GM13976 (cell line): ENCODE measurements at places on chromosomes 12 and 14.

DNA sequence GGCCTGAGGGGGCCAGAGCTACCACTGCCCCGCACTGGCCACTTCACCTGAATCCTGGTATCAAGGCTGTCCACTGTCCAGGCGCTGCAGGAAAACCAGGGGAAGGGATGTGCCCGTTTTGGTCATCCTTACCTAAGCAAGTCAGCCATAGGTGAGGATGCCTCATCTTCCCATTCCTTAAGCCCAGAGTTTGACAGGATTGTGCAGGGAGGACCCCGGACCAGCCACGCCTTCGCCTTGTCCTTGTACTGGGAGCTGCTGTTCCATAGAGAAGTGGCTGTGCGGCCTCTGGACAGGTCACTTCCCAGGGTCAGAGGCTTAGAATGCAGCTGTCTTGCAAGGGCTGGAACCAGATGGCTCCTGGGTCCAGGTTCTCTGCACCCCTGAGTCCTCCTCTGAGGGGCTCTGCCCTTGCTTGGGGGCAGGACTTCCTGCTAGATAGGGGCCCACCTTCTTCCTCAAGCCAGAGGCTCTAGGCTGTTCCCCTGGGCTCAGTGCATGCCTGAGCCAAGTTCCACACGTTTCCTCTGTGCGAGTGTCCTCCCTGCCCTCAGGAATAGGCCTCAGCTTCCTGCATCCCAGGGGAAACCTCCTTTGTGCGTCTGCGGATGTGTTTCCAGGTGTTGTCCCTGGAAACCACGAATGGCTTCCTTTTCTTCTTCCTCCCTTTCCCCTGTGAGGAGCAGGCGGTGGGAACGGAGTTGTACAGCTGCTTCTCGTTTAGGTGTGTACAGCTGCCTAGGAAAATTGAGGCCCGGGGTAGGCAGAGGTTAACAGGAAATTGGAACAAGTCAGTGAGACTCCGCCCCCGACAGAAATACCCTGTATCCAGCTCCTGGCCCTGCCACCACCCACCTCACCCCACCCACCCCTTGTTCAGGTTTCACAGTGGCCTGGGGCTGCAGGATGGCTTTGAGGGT, 54.3 kb upstream of the RIN3 start:
- DNase-seq = no peak

DNA sequence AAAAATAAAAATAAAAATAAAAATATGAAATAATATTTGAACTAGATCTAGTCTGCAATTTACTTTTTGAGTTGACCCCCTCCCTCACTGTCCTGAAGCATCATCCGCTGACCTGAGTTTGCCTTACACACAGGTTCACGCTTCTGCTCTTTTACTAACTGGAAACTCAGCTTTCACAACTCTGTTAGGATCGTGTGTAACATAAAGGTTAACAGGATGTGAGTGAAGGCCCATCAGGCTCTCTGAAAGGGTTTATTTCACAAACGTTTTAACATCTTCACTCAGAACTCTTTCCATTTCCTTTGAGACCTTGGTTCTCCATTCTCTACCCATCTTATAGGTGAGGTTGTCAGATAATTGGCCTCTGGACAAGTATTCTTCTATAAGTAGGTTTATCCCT, 191.4 kb downstream of the FOXN3 start:
- DNase-seq = no peak

DNA sequence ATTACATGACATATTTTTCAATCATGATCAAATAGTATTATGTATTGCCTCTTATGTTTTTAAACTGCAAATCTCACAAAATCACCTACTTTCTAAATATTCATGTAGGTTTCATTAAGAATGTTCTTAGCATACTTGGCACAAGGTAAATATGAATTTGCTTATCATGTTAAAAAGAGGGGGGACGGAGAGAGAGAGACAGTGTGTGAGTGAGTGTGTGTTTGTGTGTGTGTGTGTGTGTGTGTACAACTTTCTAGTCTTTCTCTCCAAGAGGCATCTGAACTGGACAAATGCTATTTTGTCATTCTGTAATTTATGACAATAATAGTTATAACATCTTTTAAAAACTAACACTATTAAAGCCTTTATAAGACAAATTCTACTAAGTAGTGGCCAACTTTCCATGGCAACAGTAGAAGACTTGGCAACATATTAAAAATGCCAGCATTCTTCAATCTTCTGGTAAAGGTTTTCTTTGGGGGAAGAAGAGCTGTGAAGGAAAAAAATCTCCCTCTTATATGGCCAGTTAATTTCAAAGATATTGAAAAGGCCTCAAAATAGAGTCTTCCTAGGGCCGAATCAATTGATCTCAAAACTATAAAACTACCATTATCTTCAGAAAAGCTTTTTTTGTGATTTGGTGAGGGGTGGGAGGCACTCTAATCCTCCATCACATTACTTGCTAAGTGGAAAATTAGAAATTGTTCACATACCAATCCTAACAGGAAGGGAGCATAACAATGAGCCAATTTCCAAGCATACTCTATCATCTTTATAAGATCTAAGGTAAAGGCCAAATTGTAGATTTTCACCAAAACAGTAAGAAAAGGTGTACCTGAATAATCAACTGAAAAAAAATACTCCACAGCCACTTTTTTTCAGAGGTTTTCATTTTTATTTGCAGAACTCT, 28.2 kb downstream of the CDK17 start:
- DNase-seq = no peak

- no peak for DNase-seq
These were observed 65.4 kb downstream of the ACSM4 start for GRCh38 chr12:7369274-7369729.

DNA sequence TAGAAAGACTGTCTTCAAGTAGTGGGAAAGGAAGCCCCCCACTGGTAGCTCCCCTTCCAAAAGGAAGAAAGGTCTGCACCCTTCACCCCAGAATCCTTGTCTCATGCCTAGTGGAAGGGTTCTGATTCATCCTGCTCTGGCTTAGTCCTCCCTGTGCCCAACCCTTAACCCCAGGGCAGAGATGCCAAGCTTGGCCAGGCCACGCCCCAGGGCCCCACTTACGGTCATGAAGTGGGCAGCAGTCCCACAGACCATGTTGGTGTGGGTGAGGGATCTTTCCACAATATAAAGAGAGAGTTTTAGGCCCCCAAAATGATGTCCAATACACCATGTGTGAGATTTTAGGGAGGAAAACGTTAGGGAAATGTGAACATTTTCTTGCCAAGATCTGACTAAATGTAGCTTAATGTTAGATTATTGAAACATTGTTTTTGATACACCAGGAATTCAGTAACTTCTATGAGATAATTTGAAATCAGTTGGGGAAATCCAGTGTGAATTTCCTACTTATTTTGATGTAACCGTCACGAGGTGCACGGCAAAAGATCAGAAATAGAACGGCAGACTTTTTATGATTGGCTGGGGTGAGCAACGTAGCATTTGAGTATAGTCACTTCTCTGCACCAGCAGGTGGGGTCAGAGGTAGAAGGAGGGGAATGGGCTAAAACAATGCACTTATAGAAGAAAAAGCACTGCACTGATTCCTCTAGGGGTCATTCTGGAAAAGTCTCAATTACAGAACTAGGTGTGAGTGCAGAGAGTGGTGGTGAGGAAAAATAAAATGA, 8.2 kb upstream of the SSPN start:
- DNase-seq = no peak

GRCh38 chr14:87971010-87971409, 22.0 kb downstream of the GALC start:
- peak; percentile 32 for DNase-seq

DNA sequence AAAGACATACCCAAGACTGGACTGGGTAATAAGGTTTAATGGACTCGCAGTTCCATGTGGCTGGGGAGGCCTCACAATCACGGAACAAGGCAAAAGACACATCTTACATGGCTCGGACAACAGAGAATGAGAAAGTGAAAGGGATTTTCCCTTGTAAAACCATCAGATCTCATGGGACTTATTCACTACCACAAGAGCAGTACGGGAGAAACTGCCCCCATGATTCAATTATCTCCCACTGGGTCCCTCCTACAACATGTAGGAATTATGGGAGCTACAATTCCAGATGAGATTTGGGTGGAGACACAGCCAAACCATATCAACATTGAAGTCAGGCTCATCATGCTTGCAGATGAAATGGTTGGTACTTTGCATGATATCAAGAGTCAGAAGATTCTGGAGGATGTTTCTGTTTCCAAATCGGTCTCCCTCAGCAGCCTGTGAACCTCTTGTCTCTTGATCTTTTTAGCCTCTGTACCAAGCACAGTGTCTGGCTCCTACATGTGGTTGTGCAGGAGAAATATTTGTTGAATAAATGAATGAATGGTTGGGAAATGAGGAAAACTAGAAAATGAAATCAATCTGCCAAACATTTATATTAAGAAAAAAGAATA, 98.6 kb downstream of the VRK1 start:
- DNase-seq = peak; percentile 41

GRCh38 chr12:851913-852312, 97.6 kb downstream of the RAD52 start:
- DNase-seq = no peak

DNA sequence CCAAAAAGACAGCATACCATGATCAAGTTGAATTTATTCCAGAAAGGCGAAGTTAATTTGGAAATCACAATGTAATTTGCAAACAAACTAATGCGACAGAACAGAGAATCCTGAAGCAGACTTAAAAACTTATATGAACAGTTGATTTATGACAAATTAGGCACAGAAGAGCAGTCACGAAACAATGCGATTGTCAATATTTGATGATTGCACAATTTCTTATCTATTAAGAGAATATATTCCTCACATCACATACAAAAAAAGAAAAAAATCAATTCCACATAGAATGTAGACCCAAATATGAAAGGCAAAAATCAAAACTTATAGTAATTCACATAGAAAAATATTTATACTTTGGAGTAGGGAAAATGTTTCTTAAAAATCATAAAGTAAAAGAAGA, 28.9 kb downstream of the COX16 start:
- DNase-seq = no peak

- DNase-seq = no peak
These were observed 101.7 kb downstream of the DPF3 start for GRCh38 chr14:72792051-72792788.

- DNase-seq = no peak
These were observed 40.7 kb upstream of the RIN3 start for GRCh38 chr14:92472860-92473259.

- DNase-seq = no peak
These were observed 122.0 kb downstream of the PTCSC3 start for GRCh38 chr14:36054353-36055051.

GRCh38 chr14:105026033-105026785, 5.3 kb upstream of the CDCA4 start:
- DNase-seq = peak; percentile 68

DNA sequence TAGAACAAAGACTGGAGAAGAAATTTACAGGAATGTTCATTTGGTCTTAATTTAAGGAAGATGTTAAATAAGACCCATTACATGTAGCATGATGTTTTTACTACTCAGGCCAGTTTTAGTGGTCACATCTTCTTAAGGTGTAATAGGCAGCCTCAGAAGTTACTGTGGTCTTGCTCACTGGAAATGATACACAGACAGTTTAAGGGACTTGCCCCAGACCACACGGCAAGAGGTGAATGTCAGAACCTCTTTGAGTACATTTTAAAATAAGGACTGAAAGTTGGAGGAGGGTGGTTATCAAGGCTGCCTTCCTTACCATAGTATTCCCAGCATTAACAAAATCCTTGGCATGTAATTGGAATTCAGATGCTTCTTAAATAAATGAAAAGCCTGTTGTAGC, 37.9 kb downstream of the LRRK2 start:
- peak; percentile 21 for DNase-seq

DNA sequence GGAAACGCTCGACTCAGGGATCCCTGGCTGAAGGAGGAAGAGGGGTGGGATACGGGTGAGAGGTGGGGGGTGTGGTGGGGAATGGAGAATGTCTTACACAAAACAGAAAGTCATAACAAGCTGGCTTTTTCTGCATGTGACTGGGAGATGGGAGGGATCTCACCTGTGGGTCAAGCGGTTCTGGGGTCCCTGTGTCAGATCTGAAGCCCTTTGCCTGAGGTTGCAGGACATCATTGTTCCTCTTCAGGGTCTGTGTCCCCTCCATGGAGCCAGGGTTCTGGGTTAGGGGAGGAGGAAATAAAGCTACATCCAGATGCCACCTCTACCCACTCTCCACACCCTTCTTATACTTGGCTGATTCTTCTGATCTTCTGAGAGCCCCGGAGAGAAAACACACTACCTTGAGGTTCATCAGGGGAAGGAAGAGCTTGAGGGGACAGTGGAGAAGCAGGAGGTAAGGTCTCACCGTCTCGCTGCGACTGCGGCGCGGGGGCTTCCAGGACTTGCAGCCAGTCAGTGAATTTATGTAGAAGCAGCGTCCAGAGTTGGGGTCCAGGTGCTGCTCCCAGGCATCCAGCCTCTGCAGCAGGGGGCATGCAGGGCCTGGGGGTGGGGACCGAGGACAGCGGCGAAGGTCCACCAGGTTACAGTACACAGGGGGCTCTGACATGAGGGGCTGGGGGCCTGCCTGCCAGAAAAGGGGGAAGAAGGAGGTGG, 2.5 kb downstream of the ARHGAP9 start:
- no peak for DNase-seq

- DNase-seq = no peak
These were observed 8.4 kb downstream of the FBXO33 start for GRCh38 chr14:39423793-39424192.

DNA sequence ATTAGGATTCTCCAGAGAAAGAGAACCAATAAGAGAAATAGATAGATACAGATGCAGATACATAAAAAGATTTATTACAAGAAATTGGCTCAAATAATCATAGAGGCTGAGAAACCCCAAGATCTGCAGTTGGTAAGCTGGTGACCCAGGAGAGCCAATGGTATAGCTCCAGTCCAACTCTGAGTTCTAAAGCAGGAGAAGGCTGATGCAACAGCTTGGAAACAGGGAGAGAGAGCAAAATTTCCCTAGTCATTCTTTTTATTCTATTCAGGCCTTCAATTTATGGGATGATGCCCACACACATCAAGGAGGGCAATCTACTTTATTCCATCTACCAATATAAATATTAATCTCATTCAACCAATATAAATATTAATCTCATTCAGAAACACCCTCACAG, 218.2 kb downstream of the PRKD1 start:
- DNase-seq = no peak

GRCh38 chr14:86885280-86885679, 1107.7 kb downstream of the GALC start:
- no peak for DNase-seq

- no peak for DNase-seq
These were observed 1.4 kb downstream of the EPS8 start for GRCh38 chr12:15787778-15788177.

DNA sequence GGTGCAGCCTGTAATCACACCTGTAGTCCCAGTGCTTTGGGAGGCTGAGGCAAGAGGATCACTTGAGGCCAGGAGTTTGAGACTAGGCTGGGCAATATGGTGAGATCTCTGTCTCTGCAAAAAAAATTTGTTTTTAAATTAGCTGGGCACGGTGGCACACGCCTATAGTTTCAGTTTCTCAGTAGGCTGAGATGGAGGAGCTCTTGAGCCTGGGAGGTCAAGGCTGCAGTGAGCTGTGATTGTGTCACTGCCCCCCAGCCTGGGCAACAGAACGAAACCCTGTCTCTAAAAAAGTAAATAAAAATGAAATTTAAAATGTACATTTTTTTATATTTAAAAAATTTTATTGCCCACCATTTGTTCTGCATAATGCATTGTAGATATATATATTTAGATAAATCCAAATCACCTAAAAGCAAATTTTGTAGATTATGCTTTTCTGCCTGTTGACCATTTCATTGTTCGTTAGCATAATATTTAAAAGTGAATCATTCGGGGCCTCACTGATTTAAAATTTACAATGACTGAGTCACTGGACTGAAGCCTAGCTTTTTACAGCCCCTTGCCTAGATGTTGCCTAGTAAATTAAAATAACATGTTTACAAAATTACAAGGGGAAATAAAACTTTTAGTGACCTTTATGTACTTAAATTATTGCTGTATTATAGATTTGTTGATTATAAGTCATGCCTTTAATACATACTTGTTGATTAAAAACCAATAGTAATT, 87.9 kb downstream of the USP15 start:
- no peak for DNase-seq
